ENCODE measurements at places on chromosomes 6 and 20.
A peak's percentile ranks its signal among the peaks of the same experiment; 100 is the strongest.

GRCh38 chr6:148816117-148816516 is 69.3 kb downstream of the UST start:
- H3K4me1 ChIP-seq, result peaks cover 59% of the 10 kb centered on the region
- DNase-seq, result no peak
- H3K27me3 ChIP-seq, result peaks cover 4% of the 10 kb centered on the region

- no peak overlapping the region for H3K4me3 ChIP-seq
- no peak overlapping the region for H3K27ac ChIP-seq
- H3K4me1 ChIP-seq, result peaks cover 17% of the 10 kb centered on the region
- H3K36me3 ChIP-seq, result no peaks in the 10 kb centered on the region
- H3K27me3 ChIP-seq, result peaks cover 30% of the 10 kb centered on the region
Observed at GRCh38 chr20:60505423-60505822, 547.2 kb downstream of the CDH26 start.

- H3K4me1 ChIP-seq, result no peaks in the 10 kb centered on the region
- H3K27ac ChIP-seq, result no peak overlapping the region
- H3K36me3 ChIP-seq, result no peaks in the 10 kb centered on the region
- no peaks in the 10 kb centered on the region for H3K27me3 ChIP-seq
- DNase-seq, result no peak
Observed at GRCh38 chr20:7689151-7689550, 251.1 kb downstream of the HAO1 start.

GRCh38 chr6:149248693-149249369 is 68.7 kb upstream of the TAB2 start:
- H3K4me1 ChIP-seq, result peaks cover 6% of the 10 kb centered on the region
- H3K4me3 ChIP-seq, result no peak overlapping the region
- H3K27ac ChIP-seq, result no peak overlapping the region
- H3K36me3 ChIP-seq, result no peaks in the 10 kb centered on the region

- peak overlapping the region; percentile 98 for H3K27ac ChIP-seq
- DNase-seq, result no peak
- peaks cover 44% of the 10 kb centered on the region for H3K4me1 ChIP-seq
- H3K36me3 ChIP-seq, result peaks cover 7% of the 10 kb centered on the region
- H3K4me3 ChIP-seq, result peak overlapping the region; percentile 54
Observed at GRCh38 chr6:104969785-104970581, 13.1 kb downstream of the LIN28B start.

GRCh38 chr6:113616701-113617274 is 240.4 kb upstream of the MARCKS start:
- H3K36me3 ChIP-seq, result no peaks in the 10 kb centered on the region
- H3K4me3 ChIP-seq, result no peak overlapping the region
- H3K27me3 ChIP-seq, result no peaks in the 10 kb centered on the region

DNA sequence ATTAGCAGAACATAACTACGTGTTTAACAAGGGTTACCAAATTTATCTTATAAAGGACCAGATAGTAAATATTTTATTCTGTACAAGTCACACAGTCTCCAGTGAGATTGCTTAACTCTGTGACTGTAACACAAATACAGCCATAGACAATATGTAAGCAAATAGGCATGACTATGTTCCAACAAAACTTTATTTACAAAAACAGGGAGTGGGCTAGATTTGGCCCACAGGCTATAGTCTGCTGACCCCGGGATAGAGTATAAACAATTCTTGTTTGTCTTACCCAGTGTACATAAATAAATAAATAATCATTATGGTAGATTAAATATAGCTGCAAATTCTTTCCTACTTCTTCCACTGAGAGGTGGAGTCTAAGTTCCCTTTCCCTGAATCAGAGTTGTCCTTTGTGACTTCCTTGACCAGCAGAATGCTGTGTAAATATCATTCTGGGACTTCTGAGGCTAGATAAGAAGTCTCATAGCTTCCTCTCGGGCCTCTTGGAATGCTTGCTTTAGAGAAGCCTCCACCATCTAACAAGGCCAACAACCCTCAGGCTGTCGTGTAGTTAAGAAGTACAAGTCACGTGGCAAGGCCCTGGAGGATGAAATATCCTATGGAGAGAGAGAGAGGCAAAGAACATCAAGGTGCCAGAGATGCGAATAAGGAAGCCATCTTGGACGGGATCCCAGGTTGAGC is 59.1 kb upstream of the TMEM244 start:
- H3K27ac ChIP-seq, result no peak overlapping the region
- no peaks in the 10 kb centered on the region for H3K4me1 ChIP-seq
- no peak for DNase-seq
- no peak overlapping the region for H3K4me3 ChIP-seq

GRCh38 chr20:8952721-8953120 is 116.2 kb upstream of the PLCB4 start:
- 0 out of 2 replicates have a peak, but pooled peaks cover 3% of the 10 kb centered on the region for H3K4me1 ChIP-seq
- no peak overlapping the region for H3K27ac ChIP-seq
- H3K36me3 ChIP-seq, result no peaks in the 10 kb centered on the region
- no peak for DNase-seq
- H3K4me3 ChIP-seq, result no peak overlapping the region

DNA sequence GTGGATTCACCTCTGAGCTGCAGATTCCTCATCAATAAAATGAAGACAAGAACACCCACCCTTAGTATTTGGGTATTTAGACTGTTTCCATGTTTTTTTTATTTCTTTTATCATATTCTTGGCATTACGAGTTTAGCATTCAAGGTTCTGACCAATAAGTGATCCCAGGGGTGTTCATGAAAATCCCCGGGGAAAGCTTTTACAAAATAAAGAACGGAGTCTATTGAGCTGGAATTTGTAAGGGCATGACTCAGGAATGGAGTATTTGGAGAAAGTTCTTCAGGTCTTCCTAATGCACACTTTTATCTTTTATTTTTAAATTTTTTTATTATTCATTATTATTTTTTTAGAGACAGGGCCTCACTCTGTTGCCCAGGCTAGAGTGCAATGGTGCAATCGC is 19.4 kb upstream of the TOX2 start:
- DNase-seq, result no peak
- peaks cover 48% of the 10 kb centered on the region for H3K4me1 ChIP-seq
- no peak overlapping the region for H3K27ac ChIP-seq

GRCh38 chr6:164409309-164410009 is 899.9 kb downstream of the C6orf118 start:
- no peak overlapping the region for H3K27ac ChIP-seq
- no peak overlapping the region for H3K4me3 ChIP-seq

DNA sequence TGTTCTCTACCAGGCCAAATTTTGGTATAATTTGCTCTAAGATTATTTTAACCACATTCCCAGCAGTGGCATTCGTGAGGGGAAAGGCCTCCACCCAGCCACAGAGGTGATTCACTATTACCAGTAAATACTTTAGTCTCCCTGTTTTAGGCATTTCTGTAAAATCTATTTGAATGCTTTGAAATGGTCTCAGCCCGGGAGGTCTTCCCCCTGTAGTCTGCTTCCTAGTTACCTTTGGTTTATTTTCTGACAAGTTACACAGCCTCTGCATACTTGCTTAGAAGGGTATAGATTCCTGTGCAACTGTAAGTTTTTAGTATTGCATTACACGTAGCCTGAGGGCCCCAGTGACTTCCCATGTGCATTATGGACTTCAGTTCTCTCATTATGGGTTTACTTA is 248.7 kb downstream of the C6orf118 start:
- no peaks in the 10 kb centered on the region for H3K27me3 ChIP-seq
- H3K4me1 ChIP-seq, result peaks cover 14% of the 10 kb centered on the region
- no peak for DNase-seq
- no peak overlapping the region for H3K27ac ChIP-seq
- H3K36me3 ChIP-seq, result peaks cover 6% of the 10 kb centered on the region

- peaks cover 21% of the 10 kb centered on the region for H3K4me1 ChIP-seq
- no peak overlapping the region for H3K4me3 ChIP-seq
- no peaks in the 10 kb centered on the region for H3K27me3 ChIP-seq
Observed at GRCh38 chr6:2884804-2885203, 18.3 kb downstream of the SERPINB9 start.

DNA sequence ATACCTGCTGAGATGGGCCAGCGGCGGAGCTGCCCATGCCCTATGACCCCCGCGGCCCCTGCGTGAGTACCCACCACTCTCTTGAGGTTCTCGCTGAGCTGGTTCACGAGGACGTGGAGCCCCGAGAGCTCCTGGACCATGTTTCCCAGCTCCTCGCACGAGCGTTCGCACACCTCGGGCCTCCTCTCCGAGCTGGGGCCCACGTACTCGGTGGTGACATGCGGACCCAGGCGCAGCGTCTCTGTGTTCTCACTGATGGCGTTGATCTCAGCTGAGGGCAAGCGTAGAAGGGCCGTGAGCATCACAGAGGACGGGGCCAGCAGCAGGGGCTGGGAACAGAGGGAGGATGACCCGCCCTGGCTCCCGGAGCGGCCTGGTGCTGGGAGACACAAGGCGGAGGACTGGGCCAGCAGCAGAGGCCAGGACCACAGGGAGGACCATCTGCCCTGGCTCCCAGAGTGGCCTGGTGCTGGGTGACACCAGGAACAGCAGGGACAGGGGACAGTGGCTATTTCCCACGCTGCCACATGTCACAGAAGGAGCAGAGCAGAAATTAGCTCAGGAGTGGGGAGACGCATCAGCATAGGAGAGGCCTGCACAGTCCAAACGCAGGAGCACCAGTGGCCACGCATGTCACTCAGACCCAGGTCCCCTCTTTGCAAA is 11.8 kb downstream of the THBS2 start:
- peaks cover 44% of the 10 kb centered on the region for H3K36me3 ChIP-seq
- no peak for DNase-seq
- no peaks in the 10 kb centered on the region for H3K4me1 ChIP-seq
- no peak overlapping the region for H3K4me3 ChIP-seq
- no peaks in the 10 kb centered on the region for H3K27me3 ChIP-seq
- H3K27ac ChIP-seq, result no peak overlapping the region

DNA sequence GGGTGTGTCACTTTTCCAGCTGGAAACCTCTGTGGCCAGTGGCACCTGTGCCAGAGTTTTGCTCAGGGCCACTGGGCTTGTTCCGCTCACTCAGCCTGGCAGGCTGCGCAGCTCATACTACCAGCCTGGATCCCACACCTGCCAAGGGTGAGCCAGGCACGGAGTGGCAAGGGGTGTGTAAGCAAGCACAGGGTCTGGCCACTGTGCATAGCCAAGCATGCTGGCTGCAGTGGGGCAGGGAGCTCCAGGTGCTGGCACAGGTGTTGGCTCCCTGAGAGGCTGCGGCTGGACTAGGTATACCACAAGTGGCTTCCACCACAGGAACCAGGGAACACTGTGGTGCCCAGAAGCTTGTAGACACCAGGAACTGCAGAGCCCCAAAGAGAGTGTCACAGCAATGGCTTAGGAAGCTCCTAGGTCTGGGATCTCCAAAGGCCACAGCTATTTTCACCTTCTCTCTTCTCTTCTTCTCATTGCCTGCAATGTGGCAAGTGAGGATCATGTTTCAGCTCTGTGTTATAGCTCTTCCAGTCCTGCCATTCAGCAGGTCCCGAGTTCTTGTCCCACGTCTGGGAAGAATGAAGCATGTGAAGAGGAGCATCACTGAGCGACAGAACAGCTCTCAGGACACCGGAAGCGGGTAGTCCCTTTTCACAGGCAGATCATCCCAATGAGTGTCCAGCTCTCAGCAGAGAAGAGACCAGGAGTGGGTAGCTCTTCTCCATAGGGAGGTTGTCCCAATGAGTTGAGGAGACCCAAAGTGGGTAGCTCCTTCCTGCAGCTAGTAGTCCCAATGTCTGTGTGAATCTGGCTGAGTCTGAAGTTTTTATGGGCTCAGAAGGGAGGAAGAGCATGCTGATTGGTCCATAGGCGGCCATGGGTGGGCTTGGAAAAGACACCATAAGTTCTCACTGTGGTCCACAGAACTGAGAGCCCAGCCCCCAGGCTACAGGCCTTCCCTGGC is 41.3 kb downstream of the WASF1 start:
- no peaks in the 10 kb centered on the region for H3K27me3 ChIP-seq
- H3K27ac ChIP-seq, result no peak overlapping the region
- H3K36me3 ChIP-seq, result peaks cover 53% of the 10 kb centered on the region

DNA sequence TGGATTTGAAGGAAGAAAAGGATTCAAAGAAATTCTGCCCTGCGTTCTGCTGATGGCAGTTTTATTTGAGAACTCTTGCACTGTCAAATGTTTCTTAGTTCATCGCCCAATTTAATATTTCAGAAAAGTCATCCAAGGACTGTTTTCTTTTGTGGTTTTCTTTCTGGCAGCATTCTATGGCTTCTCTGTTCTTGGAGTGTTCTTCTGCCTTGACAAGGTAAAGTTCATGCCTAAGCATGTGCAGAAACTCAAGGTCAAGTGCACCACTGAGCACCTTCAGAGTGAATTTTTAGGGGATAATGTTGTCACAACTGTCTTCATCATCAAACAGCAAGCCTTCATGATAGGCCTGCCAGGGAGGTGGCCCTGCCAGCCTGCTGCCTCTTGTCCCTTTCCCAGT is 225.6 kb downstream of the PLCB1 start:
- no peaks in the 10 kb centered on the region for H3K36me3 ChIP-seq
- no peaks in the 10 kb centered on the region for H3K27me3 ChIP-seq
- no peak for DNase-seq
- H3K27ac ChIP-seq, result no peak overlapping the region

DNA sequence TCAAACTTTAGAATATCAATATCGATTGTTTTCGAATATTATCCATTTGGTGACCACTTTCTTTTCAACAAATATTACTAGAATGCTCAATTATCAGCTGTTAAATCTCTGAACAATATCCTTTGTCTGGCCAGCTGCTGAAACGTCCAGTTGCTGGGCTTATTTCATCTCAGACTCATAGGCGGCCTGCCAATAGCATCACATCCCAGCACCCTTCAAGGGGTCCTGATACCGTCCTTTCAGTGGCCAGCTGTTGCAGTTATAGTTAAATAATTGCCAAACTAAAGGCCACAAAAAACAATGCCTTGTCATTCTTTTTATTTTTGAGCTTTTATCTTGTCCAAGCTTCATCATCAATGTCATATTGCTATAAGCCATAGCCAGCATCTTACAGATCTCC is 1006.8 kb upstream of the MANEA start:
- H3K4me1 ChIP-seq, result no peaks in the 10 kb centered on the region
- DNase-seq, result no peak
- no peak overlapping the region for H3K27ac ChIP-seq
- H3K36me3 ChIP-seq, result no peaks in the 10 kb centered on the region
- no peak overlapping the region for H3K4me3 ChIP-seq
- no peaks in the 10 kb centered on the region for H3K27me3 ChIP-seq

DNA sequence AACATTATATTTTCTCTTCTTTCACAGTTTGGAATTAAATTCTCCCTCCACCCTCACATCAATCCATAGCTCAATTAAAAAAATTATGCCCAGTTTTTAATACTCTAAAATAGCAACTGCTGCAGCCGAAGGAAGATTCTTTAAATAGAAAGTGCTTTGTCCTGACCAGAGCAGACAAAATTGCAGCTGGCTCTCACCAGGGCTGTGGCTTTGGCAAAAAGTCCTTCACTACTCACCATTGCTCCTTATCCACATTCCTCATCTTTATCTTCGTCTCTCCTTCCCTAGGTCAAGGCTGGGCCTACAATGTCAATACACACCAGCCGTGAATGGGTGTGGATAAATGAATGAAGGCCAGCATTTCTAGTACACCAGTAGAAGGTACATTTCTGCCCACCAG is 107.9 kb upstream of the VGLL2 start:
- DNase-seq, result no peak
- no peaks in the 10 kb centered on the region for H3K36me3 ChIP-seq
- no peaks in the 10 kb centered on the region for H3K4me1 ChIP-seq
- H3K27ac ChIP-seq, result no peak overlapping the region
- no peaks in the 10 kb centered on the region for H3K27me3 ChIP-seq

Measured in WTC11 (cell line).